ENCODE measurements at places on chromosomes 7 and 10.

DNA sequence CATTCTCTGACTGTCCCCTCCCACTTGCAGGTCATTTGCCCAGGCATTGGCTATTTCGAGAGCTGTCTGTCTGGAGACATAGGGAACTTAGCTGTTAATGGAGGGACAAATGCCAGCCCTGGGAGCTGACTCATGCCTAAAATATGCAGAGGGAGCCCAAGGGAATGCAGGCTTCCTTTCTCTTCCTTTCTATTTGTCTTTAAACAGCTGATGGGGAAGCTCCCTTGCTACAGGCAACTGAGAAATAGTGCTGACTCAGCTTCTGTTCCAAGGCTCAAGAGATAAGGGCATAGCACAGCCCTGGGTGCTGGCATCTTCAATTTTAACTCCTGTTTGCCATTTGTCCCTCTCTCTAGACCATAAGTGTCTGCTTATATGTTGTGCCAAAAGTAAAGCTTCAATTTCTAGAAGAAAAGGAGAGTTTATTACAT, 82.7 kb upstream of the C1GALT1 start:
- DNase-seq, result peak; percentile 79

GRCh38 chr10:96470116-96470743, 43.5 kb downstream of the TLL2 start:
- DNase-seq, result peak; percentile 60

DNA sequence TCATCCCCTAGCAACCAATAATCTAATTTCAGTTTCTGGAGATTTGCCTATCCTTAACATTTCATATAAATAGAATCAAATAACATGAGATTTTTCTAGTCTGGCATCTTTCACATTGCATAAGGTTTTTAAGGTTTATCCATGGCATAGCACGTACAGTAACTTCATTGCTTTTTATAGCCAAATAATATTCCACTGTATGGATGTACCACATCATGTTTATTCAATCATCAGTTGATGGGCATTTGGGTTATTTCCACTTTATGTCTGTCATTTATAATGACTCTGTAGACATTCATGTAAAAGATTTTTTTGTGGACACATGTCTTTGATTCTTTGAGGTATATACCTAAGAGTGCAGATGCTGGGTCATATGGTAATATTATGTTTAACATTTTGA, 1052.6 kb downstream of the DNAJB9 start:
- DNase-seq, result no peak

GRCh38 chr7:26508481-26508880, 216.8 kb downstream of the SNX10 start:
- no peak for DNase-seq

GRCh38 chr10:35613597-35614226, 8.6 kb downstream of the GJD4 start:
- DNase-seq, result peak; percentile 47

GRCh38 chr10:91856637-91857036, 52.6 kb downstream of the FGFBP3 start:
- no peak for DNase-seq

GRCh38 chr7:152594801-152595200, 81.1 kb downstream of the XRCC2 start:
- DNase-seq, result no peak

- DNase-seq, result no peak
Measured at GRCh38 chr10:23613900-23614299, 175.0 kb downstream of the OTUD1 start.

GRCh38 chr10:100728928-100729861, 16.2 kb upstream of the PAX2 start:
- DNase-seq, result no peak

DNA sequence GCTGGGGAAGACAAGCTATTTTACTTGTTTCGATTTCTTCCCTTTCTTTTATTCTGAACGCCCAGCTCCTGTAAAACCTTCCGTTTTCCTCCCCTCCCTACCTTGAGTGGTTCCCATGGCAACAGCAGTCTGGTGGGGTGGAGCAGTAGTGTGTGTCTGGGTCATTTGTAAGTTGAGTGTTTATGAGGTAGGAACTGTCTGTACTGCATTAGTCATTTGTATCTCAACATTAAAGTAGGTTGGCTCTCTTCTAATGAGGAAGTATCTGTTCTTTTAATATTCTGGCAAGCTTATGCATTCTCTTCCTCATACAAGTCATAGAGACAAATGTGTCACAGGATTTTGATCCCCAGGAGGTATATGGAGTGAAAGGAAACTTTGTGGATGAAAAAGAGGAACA, 85.3 kb upstream of the CCDC6 start:
- no peak for DNase-seq

GRCh38 chr7:120272261-120272660, 714 bp upstream of the KCND2 start:
- DNase-seq, result peak; percentile 60

DNA sequence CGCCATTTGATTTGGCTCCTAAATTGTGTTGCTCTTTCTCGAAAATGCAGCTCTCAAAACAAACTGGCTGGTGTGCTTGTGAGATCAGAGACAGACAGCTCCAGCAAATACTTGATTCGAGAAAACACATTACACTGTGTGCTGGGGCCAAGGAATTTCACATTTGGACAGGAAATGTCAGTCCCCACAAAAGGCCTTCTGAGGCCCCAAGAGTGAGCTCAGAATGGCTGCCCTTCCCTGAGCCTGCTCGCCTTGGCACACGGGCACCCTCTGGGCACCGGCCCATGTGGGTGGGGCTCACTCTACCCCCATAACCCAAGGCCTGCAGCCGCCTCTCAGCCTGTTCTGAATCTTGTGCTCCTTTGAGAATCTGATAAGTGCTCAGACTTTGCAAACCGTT, 13.9 kb upstream of the HSPA12A start:
- DNase-seq, result no peak

DNA sequence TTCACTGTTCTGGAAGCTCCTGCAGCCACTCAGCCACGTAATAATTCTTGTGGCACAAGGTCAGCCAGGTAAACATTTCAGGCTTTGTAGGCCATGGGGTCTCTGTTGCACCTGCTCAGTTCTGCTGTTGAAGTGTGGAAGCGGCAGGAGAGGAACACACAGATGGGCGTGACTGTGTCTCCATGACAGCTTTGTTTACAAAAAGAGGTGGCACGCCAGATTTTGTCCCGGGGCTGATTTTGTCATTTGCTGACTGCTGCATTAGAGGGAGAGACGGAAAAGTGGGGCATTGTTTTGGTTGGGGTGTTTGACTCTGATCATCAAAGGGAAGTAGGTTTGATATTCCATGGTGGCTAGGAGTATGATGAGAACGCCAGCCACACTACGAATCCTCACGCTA, 103.1 kb downstream of the PRKAG2 start:
- no peak for DNase-seq

DNA sequence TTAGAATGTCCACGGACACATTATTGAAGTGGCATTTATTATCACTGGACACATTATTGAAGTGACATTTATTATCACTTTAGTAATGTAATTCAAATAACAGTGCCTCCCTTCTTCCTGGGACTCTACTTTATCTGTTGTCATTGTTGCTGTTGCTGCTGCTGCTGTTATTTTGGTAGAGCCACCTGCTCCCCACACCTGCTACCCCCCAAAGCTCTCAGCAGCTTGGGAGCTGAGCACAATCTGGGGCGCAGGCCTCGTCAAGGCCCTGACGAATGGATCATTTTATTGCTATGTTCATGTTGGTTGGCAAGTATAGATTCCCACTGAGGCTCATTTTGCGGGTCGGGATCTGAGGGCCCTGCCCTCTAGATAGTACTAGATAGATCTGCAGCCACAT, 24.8 kb downstream of the FIGNL1 start:
- DNase-seq, result no peak

- DNase-seq, result no peak
Measured at GRCh38 chr10:95444792-95445191, 116.4 kb downstream of the SORBS1 start.

- no peak for DNase-seq
Measured at GRCh38 chr7:35524112-35524804, 170.7 kb downstream of the HERPUD2 start.

GRCh38 chr7:106369352-106369751, 84.6 kb upstream of the NAMPT start:
- DNase-seq, result peak; percentile 41

DNA sequence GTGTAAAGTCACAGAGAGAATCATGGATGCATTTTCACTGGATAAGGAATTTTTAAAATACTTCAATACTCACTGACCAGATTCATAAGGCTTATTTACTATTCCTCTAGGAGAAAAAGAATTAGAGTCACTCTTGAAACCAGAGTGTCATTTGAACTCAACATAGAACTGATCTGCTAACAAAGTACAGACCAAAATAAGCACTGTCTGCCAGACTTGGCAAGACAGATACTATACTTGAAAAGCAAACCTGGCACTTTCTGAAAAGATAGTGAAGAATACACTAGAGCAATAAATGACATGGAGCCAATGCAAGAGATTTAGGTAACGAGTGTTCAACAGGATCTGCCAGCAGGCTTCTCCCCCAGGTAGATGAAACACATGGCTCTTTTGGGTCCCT, 215.3 kb downstream of the CHCHD3 start:
- no peak for DNase-seq

DNA sequence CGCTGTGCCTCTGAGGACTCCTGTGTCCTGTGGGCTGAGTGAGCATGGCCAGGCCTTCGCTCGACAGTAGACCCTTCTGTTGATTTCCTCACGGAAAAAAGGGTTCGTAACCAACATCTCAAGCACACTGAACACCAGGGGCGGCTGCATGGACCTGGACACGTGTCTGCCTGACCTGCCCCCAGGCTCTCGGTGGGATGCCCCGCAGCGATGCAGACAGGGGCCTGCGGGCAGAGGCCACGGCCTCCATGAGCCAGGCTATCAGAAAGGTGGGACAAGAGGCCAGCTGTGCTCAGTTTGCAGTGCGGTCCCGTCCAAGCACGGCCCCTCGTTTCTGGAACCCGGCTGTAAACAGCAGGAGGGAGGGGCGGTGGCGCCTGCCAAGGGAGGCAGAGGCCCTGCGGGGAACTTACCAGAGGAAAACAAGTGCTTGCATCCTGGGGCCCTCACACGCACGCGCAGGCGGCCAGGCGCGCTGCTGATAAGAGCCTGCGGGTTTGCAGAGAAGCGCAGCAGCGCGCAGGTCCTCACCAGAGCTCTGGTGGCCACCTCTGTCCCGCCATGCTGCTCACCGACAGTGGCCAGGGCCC, 10.6 kb downstream of the GPR146 start:
- peak; percentile 49 for DNase-seq

DNA sequence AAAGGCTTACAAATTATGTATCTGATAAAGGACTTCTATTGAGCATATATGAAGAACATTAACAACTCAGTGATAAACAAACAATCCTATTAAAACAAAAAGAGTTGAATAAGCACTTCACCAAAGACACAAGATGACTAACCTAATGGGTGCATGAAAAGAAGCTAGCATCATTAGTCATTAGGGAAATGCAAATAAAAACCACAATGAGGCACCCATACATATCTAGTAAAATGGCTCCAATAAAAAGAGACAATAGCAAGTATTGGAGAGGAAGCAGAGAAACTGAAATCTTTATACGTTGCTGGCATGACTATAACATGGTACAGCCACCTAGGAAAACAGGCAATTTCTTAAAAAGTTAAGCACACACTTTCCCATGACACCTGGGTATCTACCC, 77.6 kb upstream of the ZMIZ1 start:
- DNase-seq, result no peak

- DNase-seq, result no peak
Measured at GRCh38 chr7:50531401-50531911, 33.7 kb downstream of the DDC start.

- DNase-seq, result no peak
Measured at GRCh38 chr7:64849250-64849923, 53.7 kb upstream of the ZNF273 start.

DNA sequence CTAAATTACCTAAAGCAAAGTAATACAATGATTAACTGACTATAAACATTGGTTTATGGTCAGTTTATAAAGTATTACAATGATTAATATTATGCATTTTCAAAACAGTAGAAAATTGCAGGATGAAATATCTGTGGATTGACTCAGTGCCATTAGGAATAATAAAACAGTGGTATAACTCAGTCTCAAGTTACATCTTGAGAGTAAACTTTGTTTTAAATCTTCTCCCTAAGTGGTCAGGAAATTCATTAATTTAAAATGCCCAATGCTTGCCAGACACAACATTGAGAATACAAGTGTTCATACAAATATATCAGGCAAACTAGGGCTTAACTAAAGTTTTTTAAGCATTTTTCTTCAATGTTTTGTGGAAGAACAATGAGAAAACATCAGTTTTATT, 257.8 kb downstream of the ETV1 start:
- no peak for DNase-seq

DNA sequence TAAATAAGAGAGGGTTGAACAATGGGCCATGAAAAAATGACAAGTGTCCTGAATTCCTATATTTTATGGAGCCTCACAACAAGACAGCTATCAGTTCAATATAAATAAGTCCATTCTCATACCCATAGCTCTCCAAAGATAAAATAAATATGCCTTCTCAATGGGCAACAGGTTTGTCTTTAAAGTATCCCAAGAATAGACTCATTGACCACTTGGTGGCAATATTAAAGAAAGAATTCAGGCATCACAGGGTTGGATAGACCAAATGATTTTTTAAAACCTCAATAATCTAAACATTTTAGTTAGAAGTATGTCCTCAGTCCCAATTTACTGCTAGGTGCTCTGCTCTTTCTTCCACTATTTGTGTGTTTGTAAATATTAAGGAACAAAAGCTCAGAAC, 165.1 kb upstream of the WNT16 start:
- DNase-seq, result no peak

- DNase-seq, result no peak
Measured at GRCh38 chr10:29576681-29577080, 58.1 kb downstream of the SVIL start.

GRCh38 chr7:23276947-23277346, 22.2 kb upstream of the MALSU1 start:
- no peak for DNase-seq

All from AG08396 (cell line).